ENCODE measurements at places on chromosomes 11 and 22. TPM values are rescaled to one million over a fixed set of nuclear protein-coding genes. Genes with fewer than 3 reads are reported as not detected.

CCDC89 gene
- 0.18 TPM for total RNA-seq

HOATZ gene
- total RNA-seq: not detected

NPTXR gene
- total RNA-seq: 0.26 TPM

RFPL2 gene
- total RNA-seq: not detected

CYP2D6 gene
- 1.4 TPM for total RNA-seq

VSIG10L2 gene
- 0.09 TPM for total RNA-seq

- no peak for DNase-seq
- H3K4me1 ChIP-seq: peaks cover 8% of the 10 kb centered on the region
- no peaks in the 10 kb centered on the region for H3K27me3 ChIP-seq
- H3K4me3 ChIP-seq: no peak overlapping the region
Measured at GRCh38 chr11:10708131-10708530, 14.6 kb upstream of the IRAG1 start.

DNA sequence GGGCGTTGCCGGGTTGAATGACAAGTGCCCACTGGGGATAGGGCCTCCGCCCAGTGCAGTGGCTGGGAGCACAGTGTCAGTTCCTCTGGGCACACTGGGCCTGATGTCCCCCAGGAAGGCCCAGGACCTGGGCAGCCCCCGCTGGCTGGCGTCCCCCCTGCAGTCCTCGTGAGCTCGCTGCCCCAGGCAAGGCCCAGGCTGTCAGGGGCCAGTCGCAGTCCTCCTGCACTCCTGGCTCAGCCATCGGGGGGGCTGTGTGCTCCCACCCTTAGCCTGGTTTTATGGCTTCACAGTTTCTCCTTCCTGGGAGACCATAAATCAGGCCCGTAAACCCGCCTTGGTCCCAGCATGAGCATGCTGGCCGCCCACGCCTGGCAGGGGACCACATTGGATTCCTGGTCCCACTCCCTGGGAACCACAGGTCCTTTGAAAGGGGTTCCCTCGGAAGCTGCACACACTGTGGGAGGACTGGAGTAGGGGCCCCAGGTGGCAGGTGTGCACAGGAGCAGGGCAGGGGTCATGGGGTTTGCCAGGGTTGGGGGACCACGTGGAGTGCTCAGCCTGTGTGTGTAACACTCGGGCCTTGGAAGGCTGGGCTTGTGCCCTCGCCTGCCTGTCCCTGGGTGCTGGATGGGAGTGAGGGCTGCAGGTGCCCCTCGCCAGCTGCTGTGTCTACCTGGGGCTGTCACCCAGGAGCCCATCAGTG, 113.6 kb downstream of the KCNQ1OT1 start:
- H3K27me3 ChIP-seq: no peaks in the 10 kb centered on the region
- DNase-seq: no peak
- H3K4me3 ChIP-seq: no peak overlapping the region
- no peak overlapping the region for H3K27ac ChIP-seq
- no peaks in the 10 kb centered on the region for H3K4me1 ChIP-seq

DNA sequence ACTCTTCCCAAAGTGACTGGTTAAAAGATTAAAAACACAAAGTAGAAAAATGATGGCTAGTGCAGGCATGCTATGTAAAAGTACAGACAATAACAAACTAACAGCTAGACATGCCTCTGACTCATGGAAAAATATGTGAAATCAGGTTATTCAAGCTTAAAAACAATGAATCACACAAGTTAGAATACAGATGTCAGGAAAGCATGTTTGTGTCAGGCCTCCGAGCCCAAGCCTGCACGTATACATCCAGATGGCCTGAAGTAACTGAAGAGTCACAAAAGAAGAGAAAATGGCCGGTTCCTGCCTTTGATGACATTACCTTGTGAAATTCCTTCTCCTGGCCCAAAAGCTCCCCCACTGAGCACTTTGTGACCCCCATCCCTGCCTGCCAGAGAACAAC, 110.1 kb downstream of the NOX4 start:
- H3K27me3 ChIP-seq: no peaks in the 10 kb centered on the region
- no peaks in the 10 kb centered on the region for H3K36me3 ChIP-seq
- no peak for DNase-seq
- peaks cover 12% of the 10 kb centered on the region for H3K4me1 ChIP-seq

GRCh38 chr11:9263840-9264315, 1.3 kb downstream of the DENND5A start:
- H3K27ac ChIP-seq: peak overlapping the region; percentile 90
- H3K27me3 ChIP-seq: peaks cover 8% of the 10 kb centered on the region
- peak overlapping the region; percentile 69 for H3K4me3 ChIP-seq
- peaks cover 9% of the 10 kb centered on the region for H3K4me1 ChIP-seq
- no peak for DNase-seq
- H3K36me3 ChIP-seq: no peaks in the 10 kb centered on the region

- peak overlapping the region; percentile 99 for H3K27ac ChIP-seq
- no peaks in the 10 kb centered on the region for H3K27me3 ChIP-seq
- peak overlapping the region; percentile 89 for H3K4me3 ChIP-seq
Measured at GRCh38 chr11:65416341-65416824, 6.2 kb upstream of the NEAT1 start.

GRCh38 chr11:104095791-104096190, 59.4 kb downstream of the DDI1 start:
- H3K27me3 ChIP-seq: no peaks in the 10 kb centered on the region
- no peak overlapping the region for H3K4me3 ChIP-seq
- H3K36me3 ChIP-seq: no peaks in the 10 kb centered on the region

- peaks cover 8% of the 10 kb centered on the region for H3K4me1 ChIP-seq
- no peak overlapping the region for H3K4me3 ChIP-seq
Measured at GRCh38 chr11:8342821-8343681, 79.4 kb upstream of the LMO1 start.

DNA sequence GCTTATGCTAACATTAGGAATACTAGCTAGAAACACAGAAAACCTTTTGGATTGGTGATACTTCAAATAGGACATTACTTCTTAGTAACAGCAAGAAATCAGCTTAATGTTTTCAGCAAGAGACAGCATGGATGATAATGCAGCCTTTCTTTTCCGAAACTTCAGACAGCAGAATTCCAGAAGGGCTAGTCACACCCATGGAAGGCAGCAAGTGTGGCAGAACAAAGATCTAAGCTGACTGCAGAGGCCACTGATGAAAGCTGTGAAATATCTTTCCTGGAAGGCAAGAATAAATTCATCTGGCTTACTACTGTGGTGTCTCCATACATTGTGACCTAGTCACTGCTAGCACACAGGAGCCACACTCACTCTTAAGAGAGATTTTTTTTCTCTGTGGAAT, 100.3 kb downstream of the CCDC83 start:
- no peak overlapping the region for H3K4me3 ChIP-seq
- peaks cover 6% of the 10 kb centered on the region for H3K36me3 ChIP-seq
- no peaks in the 10 kb centered on the region for H3K27me3 ChIP-seq

DNA sequence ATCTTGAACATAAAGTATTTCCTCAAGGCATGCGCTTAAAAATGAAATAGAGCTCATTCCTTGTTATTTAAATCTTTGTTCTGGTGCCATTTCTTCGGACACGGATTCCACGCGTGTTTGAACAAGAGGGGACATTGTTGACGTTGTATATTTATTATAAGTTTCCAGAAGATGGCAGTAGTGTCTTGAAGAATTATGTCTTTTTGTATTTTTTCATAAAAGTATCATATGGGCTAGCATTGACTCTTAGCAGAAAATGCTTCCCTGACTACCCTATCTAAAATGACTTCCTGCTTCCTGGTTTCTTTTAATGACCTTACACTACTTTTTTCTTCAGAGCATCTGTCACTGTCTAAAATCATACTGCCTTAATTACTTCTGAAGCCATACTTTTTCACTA, 20.4 kb downstream of the BIRC2 start:
- no peak overlapping the region for H3K4me3 ChIP-seq
- H3K4me1 ChIP-seq: no peaks in the 10 kb centered on the region
- no peak overlapping the region for H3K27ac ChIP-seq
- H3K36me3 ChIP-seq: peaks cover 67% of the 10 kb centered on the region
- no peaks in the 10 kb centered on the region for H3K27me3 ChIP-seq
- DNase-seq: no peak

- no peaks in the 10 kb centered on the region for H3K27me3 ChIP-seq
- H3K27ac ChIP-seq: peak overlapping the region; percentile 94
- H3K4me1 ChIP-seq: peaks cover 31% of the 10 kb centered on the region
- no peak for DNase-seq
- no peaks in the 10 kb centered on the region for H3K36me3 ChIP-seq
- peak overlapping the region; percentile 94 for H3K4me3 ChIP-seq
Measured at GRCh38 chr11:34439610-34440198, 970 bp downstream of the CAT start.

DNA sequence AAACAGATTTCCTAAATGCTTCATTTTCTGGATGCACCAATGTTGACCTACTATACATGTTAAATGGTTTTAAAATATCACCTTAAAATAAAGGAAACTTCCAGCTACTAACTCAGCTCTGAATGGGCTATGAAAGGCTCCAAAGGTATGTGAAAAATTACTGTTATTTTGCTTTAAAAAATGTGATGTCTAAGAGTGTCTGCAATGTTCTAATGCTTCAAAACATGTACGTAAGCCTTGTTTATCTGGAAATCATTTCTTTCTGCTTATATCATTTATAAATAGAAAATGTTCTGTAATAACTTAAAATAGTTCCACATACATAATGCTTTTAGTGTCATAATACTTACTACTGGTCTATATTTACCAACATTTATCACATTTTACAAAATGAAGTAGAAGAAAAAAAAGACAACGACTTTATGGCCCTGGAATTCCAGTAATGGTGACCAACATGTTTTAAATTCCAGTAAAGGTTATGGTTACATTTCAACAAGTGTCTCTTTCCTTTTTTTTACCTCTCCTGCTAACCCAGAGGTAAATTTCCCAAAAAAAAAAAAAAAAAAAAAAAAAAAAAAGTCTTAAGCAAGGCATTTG, 2.5 kb downstream of the BDNF start:
- peaks cover 75% of the 10 kb centered on the region for H3K27me3 ChIP-seq
- H3K4me1 ChIP-seq: peaks cover 20% of the 10 kb centered on the region
- H3K27ac ChIP-seq: no peak overlapping the region
- H3K4me3 ChIP-seq: no peak overlapping the region

DNA sequence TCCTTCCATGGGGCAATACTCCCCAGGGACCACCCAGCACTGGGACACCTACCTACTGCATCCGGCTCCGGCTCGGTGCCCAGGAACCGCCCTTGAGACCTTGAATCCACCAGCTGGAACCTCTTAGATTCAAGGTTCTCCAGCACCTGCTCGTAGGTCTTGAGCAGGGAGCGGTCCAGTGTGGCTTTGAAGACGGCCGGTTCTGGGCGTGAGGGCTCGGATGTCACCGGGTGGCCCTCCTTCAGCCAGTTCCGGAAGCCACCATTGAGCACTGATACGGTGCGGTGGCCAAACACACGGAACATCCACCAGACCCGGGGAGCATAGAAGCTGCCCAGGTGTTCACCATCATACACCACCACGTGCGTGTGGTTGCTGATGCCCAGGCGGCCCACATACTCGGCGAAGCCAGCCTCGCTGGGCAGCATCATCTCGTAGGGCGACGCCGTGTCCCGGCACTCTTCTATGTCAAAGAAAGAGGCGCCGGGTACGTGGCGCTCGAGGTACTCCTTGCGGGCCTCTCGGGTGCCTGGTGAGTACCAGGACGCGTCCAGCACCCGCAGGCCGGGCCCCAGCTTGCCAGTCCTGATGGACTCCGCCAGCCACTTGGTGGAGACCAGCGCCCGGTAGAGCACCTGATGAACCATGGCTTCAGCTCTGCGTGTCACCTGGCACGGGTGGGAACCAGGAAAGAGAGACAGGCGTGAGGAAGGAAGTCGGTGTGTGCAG, 997 bp downstream of the TST start:
- no peak for DNase-seq
- H3K4me1 ChIP-seq: peaks cover 46% of the 10 kb centered on the region
- H3K27ac ChIP-seq: peak overlapping the region; percentile 96

GRCh38 chr11:57158599-57158998, 23.2 kb upstream of the LRRC55 start:
- H3K4me1 ChIP-seq: peaks cover 26% of the 10 kb centered on the region
- H3K36me3 ChIP-seq: no peaks in the 10 kb centered on the region
- H3K27ac ChIP-seq: no peak overlapping the region
- DNase-seq: no peak
- peaks cover 5% of the 10 kb centered on the region for H3K27me3 ChIP-seq

DNA sequence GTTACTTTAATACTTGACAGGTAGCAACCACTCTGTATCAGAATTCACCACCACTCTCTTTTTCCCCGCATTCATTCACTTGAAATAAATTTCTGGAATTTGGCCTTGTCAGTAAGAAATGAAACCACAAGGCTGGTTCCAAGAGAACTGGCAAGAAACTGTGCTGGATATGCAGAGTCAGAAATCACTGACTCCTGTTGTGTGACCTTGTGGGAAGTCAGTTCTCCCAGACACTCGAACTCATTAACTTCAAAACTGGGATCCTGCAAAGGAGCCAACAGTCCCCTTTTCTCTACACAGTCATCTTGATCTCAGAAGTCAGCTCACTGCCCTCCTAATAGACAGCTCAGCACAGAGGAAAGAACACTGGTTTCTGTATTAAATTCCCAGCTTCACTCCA, 142.7 kb downstream of the LRRC4C start:
- no peaks in the 10 kb centered on the region for H3K27me3 ChIP-seq
- no peaks in the 10 kb centered on the region for H3K36me3 ChIP-seq
- H3K4me1 ChIP-seq: no peaks in the 10 kb centered on the region
- no peak overlapping the region for H3K27ac ChIP-seq
- DNase-seq: no peak

- no peaks in the 10 kb centered on the region for H3K4me1 ChIP-seq
- DNase-seq: no peak
- H3K4me3 ChIP-seq: no peak overlapping the region
- H3K36me3 ChIP-seq: no peaks in the 10 kb centered on the region
- no peak overlapping the region for H3K27ac ChIP-seq
Measured at GRCh38 chr11:134655189-134655989, 243.3 kb upstream of the B3GAT1 start.

DNA sequence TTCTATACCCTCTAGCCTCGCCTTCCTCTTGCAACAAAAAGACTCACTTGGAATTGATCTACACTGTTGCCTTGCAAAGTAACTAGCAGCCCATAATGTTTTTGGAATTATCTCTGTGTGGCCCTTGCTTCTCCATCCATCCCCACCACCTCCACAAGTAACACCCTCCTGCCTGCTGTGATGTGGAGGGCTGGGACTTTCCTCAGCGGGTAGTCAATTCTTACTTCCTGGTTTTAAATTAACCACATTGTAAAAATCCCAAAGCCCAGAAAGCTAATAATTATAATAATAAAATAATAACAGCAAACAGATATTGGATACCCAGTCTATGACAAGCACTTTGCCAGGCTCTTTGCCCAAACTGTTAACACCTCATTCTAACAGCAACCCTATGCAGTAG, 40.8 kb upstream of the GALNT18 start:
- no peak overlapping the region for H3K27ac ChIP-seq
- H3K4me3 ChIP-seq: no peak overlapping the region
- DNase-seq: no peak
- no peaks in the 10 kb centered on the region for H3K27me3 ChIP-seq

- H3K27ac ChIP-seq: no peak overlapping the region
- no peaks in the 10 kb centered on the region for H3K27me3 ChIP-seq
- no peak overlapping the region for H3K4me3 ChIP-seq
- H3K4me1 ChIP-seq: no peaks in the 10 kb centered on the region
- no peaks in the 10 kb centered on the region for H3K36me3 ChIP-seq
- no peak for DNase-seq
Measured at GRCh38 chr11:75792127-75792731, 22.8 kb upstream of the UVRAG start.
